Mucosa of gallbladder (tissue), 1 donor: ENCODE measurements at places on chromosomes 5 and 9. TPM values are rescaled to one million over a fixed set of nuclear protein-coding genes. Genes with fewer than 3 reads are reported as not detected.

Gene TRPM3
- total RNA-seq, result 9.2 TPM

Gene CTSV
- 2.5 TPM for total RNA-seq

Gene NR4A3
- 7.5 TPM for total RNA-seq

Gene ERBIN
- 84.0 TPM for total RNA-seq

Gene TMC1
- not detected for total RNA-seq

Gene TGFBI
- 235 TPM for total RNA-seq

Gene GRXCR2
- not detected for total RNA-seq

Gene C9orf153
- total RNA-seq, result 0.23 TPM

Gene RMRP
- total RNA-seq, result 17,824 TPM

Gene ALDH1A1
- 452 TPM for total RNA-seq

Gene PLAC8L1
- total RNA-seq, result not detected

Gene ARL14EPL
- total RNA-seq, result not detected

Gene NR5A1
- 0.37 TPM for total RNA-seq

Gene KCNT1
- total RNA-seq, result 0.12 TPM

Gene RFK
- 30.6 TPM for total RNA-seq

Gene EQTN
- total RNA-seq, result 0.32 TPM

Gene CCIN
- total RNA-seq, result 0.12 TPM

Gene TMEM8B
- 36.2 TPM for total RNA-seq

Gene PCDHAC1
- 12.2 TPM for total RNA-seq

Gene DNAJB5
- total RNA-seq, result 19.7 TPM

Gene EFNA5
- total RNA-seq, result 27.9 TPM

Gene SLC27A6
- total RNA-seq, result 0.60 TPM

Gene ANKRD18B
- 2.1 TPM for total RNA-seq

Gene RASGEF1C
- total RNA-seq, result 1.1 TPM

Gene SLC6A18
- not detected for total RNA-seq

Gene RANBP17
- total RNA-seq, result 13.9 TPM

Gene PCDHA1
- 0.06 TPM for total RNA-seq

Gene PGM5
- total RNA-seq, result 96.0 TPM

Gene FAM163B
- 0.81 TPM for total RNA-seq

Gene PCDHGA4
- total RNA-seq, result 3.3 TPM

Gene CCDC171
- 4.0 TPM for total RNA-seq

Gene ITGA2
- total RNA-seq, result 13.0 TPM

Gene TXNDC8
- total RNA-seq, result not detected

Gene FAM169A
- total RNA-seq, result 6.0 TPM

Gene NEUROG1
- not detected for total RNA-seq
